ENCODE measurements at places on chromosomes 3 and 15. TPM values are rescaled to one million over a fixed set of nuclear protein-coding genes. Genes with fewer than 3 reads are reported as not detected.

GRCh38 chr3:194504146-194504545 is 17.3 kb upstream of the ATP13A3 start:
- DNase-seq: no peak

GRCh38 chr15:41921167-41921566 is 27.3 kb upstream of the SPTBN5 start:
- DNase-seq: no peak

DNA sequence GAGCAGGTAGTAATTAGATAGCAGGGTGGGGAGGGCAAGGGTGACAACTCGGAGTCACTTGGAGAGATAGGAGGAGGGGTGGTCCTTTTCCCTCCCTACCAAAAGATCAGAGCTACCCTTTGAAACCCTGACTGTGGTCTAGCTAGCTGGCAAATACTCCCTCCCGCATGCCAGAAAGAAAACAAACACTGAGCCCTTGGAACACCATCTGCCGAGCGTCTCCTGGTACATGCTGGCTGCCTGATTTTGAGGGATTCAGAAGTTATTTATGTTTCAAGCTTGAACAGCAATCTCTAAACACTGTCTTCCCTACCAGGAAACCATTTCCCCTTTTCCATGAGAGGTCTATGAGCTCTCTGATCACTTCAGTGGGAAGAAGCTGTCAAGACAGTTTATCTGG is 291.6 kb upstream of the CFAP20DC start:
- no peak for DNase-seq

DNA sequence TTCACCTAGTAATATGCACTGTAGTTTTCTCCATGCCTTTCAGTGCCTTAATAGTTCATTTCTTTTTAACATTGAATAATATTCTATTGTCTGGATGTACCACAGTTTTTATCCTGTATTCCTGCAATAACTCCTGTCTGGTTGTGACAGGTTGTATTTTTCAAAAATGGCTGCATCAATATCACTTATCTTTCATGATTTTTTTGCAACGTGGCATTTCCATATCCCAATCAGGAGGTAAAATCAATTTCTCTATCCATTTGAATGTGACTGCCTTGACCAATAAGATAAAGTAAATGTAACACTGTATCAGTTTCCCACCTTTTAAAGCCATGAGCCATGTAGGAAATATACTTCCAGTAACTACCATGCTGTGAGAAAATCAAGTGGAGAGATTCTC is 27.5 kb upstream of the EPHA3 start:
- no peak for DNase-seq

- DNase-seq: no peak
Measured at GRCh38 chr3:177781686-177782161, 584.4 kb upstream of the TBL1XR1 start.

DNA sequence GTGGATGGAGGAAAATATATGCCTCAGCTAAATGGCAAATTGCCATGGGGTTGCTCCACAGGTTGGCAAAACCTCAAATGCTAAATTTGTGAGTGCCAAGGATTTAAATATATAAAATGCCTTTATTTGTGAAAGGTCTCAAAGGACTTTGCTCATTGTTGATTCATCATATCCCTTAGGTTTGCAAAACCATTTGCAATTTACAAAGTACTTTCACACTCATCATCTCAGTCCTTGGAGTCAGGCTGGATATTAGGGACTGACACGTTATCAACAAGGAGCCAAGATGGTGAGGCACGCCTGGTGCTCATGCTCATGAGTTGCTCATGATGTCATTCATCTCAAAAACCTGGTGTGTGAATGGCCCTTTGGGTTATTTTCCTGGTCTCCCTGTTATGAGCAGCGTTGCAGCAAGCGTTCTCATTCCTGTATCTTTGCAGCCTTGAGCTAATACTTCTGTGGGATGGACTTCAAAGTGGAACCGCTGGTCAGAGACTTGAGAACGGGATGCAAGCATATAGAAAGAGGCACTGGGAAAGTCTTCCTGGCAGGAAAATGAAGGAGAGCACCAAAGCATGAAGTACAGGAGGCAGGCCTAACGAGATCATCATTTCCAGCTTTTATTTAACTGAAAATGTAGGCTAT is 66.0 kb downstream of the MYO1E start:
- DNase-seq: no peak

DNA sequence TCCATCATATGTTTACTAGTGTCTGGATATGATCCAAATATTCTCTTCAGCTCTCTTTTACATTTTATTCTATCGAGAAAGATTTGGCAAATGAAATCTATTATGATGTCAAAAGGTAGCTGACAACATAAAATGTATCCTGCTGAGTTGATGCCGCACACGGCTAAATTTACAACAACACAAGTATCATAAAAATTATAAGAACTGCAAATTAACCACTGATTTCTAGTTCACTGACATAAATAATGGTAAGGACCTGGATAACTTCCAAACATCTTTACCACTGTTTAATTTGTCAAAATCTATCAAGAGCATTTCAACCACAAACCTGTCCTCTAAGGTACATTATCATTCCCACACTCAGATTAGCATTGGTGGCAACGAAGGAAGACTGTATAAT is 244.5 kb downstream of the FOXP1 start:
- no peak for DNase-seq

- DNase-seq: no peak
Measured at GRCh38 chr15:60002528-60003218, 1.4 kb upstream of the FOXB1 start.

GRCh38 chr3:53174346-53175250 is 13.6 kb downstream of the PRKCD start:
- DNase-seq: no peak

GRCh38 chr3:49869525-49870126 is at the start of gene CAMKV:
CAMKV (minus strand) TSS chr3:49869906; CDS start chr3:49862388, 7,518 bp downstream.
- DNase-seq: peak; percentile 77

DNA sequence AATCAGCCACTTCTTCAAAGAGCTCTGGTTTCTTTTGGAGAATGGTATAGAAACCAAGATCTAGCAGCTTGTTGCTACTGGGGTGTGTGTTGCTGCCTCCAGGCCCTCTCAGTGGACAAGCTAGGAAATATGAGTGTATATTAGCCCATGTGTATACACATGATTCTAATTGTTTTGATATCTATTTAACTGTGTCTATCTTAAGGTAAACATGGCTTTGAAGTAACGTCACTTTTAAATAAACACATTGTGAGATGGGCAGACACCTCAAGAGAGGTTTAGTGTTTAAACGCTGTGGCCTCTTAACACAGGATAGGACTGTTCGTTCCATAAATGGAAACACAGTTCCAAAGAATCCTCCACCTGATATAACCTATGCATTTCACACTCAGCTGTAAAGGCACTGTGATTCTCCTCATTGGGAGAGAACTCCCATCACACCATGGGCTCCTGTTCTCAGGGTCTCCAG is 87.0 kb downstream of the GMPS start:
- no peak for DNase-seq

GRCh38 chr3:2477620-2478019 is 379.0 kb downstream of the CNTN4 start:
- DNase-seq: no peak

GRCh38 chr3:45064512-45065372 is 38.6 kb downstream of the CLEC3B start:
- DNase-seq: no peak

GRCh38 chr3:132001999-132002398 is 32.8 kb downstream of the CPNE4 start:
- DNase-seq: no peak

DNA sequence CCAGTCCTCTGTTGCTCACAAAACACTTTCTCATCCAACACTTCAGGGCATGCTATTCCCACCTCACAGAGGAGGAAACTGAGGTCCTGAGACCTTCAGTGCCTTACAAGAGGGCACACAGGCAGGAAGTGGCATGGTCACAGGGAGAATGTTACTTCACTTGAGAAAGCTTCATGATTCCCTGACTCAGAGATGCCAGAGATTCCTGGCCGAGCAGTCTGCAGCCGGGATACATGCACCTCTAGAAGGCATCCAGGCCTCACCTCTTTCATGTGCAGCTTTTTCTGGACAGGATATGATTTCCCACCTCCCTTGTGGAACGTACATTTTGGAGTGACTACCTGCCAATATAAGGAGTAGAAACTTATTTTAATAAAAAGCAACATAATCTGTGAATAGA is 2.8 kb upstream of the SST start:
- DNase-seq: no peak

DNA sequence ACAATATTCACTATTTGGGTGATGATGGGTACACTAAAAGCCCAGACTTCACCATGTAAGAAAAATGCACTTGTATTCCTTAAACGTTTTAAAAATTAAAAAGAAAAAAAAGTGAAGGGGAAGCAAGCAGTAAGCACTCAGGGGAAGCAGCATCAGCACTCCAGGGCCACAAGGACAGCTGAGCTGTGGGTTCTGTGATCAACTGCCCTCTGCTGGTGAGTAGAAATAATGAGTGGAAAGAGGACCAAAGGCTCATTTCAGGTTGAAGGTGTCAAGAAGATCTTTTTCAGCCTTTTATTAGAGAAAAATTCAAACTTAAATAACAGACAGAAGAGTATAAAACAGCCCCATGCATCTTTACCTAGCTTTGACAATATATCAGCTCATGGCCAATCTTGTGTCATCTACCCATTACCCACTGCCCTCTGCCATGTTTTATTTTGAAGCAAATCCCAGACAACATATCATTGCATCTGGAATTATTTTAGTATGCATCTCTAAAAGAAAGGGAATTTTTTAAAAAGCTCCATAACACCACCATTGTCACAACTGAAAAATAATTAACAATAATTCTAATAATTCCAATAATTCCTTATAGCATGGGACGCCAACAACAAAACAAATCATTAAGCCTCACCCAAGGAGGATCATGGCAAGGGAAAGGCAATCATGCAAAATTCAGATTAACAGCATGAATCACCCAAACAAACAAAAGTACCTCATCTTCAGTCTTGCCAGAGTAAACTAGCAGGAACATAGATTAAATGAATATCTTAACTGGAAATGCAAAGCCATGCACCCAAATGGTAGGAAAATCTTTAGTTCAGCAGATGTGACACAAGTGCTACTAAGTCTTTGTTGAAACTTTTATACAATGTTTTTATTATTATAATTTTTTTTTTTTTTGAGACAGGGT is 42.5 kb downstream of the TAMM41 start:
- DNase-seq: peak; percentile 41

DNA sequence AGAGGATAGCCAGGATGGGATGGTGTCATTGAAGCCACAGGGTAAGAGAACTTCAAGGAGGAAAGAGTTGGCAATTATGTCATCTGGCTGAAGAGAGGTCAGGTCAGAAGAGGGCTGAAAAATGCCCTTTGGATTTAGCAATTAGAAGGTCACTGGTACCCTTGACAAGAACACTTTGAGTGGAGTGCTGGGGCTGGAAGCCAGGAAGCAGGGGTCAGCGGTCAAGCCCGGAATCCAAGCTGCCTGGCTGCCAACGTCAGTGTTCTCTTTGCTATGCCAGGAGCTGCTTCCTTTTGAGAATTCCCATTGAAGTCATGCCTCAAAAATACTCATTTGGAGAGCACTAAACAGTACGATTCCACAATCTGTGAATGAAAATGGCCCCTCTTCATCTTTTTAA is 386.5 kb downstream of the SHQ1 start:
- no peak for DNase-seq

DNA sequence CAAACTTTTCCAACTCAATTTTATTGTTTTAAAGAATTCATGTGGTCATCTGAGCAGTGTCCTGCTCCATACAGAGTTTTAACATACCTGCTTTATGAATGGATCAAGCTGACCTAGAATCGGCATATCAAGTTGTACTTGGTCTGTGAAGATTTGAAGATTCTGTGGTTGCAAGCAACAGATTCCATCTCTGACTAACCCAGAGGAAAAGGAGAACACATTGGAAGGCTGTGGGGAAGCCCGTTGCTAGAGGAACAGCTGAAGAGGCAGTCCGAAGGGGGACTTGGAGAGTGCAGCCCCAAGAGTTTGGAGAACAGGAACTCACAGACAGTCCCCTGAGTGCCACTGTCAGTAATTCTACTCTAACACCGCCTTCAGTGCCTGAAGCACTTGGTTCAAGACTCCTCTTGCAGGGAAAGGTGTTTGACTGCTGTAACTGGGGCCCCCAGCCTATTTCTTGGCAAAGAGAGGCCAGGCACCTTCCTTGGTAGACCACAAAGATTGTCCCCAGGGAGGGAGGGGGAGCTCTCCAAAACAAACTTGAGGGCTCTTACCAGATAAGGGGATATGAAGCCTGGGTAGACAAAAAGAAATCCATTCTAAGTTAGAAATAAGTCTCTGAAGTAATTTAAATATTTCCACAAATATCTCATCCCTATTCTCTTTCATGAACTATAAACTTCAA is 88.8 kb downstream of the LARS2 start:
- no peak for DNase-seq

DNA sequence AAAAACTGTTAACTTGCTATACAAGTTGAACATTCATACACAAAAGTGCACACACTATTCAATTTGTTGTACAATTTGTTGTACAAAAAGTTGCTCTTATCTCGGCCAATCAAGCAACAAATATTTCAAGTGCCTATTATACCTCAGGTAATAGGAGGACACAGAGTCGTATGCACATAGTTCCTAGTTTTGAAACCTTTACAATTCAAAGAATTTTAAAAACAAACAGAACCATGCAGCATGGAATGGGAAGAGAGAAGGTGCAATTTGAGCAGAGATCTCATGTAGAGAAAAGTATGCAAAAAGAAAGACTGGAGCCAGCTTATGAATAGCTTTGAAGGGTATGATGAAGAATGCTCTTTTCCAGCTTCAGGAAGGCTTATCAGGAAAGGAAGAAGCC is 46.5 kb upstream of the ARPP19 start:
- no peak for DNase-seq

The LMCD1 gene
- total RNA-seq: 22.1 TPM

The TEX55 gene
- total RNA-seq: not detected

The MTFMT gene
- 13.2 TPM for total RNA-seq

The EOMES gene
- 1.7 TPM for total RNA-seq

The NUP210 gene
- 48.8 TPM for total RNA-seq

The LIPC gene
- total RNA-seq: not detected

The XIRP1 gene
- not detected for total RNA-seq

The CDHR4 gene
- not detected for total RNA-seq

The CCDC39 gene
- total RNA-seq: 0.79 TPM

The GP9 gene
- total RNA-seq: not detected

The GOLGA8T gene
- total RNA-seq: 0.53 TPM
